ENCODE measurements at places on chromosomes 4 and X.

DNA sequence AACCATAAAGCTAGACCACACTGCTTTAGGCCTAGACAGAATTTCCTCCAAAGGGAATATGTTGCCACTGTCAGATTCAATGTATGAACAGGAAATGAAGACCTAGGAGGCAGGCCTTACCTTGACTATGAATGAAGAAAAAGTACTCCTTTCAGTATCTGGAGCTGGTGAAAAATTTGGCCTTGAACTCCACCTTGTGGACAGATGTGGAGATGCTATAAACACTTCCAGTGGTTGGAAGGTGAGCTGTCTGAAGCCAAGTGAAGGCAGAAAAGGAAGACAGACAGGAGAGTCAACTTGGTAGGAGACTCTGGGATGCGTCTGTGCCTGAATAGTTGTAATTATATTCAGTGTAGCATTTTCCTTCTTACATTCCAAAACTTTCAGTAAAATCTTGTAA is 17.2 kb downstream of the SPIN3 start:
- peak; percentile 8 for DNase-seq

- DNase-seq = no peak
Measured at GRCh38 chr4:173094739-173095421, 73.7 kb upstream of the GALNT7 start.

DNA sequence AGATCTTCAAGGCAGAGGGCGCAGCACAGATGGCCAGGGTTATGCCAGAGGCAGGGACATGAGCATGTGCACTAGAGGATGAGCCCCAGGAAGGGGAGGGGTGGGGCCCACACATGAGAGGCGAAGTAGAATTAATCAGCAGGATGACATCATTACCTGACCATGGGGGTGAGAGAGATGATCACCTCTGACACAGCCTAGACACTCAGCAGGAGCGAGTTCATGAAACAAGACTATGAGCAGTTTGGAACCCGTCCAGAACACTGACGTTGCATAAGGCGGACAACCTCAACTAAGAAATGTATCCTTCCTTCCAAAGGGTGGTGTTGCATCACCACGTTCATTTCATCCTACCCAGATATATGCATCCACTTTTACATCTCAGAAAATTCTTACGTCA is 446.7 kb upstream of the TENM3 start:
- DNase-seq = no peak

- no peak for DNase-seq
Measured at GRCh38 chrX:110915570-110915969, 120.0 kb upstream of the CHRDL1 start.

DNA sequence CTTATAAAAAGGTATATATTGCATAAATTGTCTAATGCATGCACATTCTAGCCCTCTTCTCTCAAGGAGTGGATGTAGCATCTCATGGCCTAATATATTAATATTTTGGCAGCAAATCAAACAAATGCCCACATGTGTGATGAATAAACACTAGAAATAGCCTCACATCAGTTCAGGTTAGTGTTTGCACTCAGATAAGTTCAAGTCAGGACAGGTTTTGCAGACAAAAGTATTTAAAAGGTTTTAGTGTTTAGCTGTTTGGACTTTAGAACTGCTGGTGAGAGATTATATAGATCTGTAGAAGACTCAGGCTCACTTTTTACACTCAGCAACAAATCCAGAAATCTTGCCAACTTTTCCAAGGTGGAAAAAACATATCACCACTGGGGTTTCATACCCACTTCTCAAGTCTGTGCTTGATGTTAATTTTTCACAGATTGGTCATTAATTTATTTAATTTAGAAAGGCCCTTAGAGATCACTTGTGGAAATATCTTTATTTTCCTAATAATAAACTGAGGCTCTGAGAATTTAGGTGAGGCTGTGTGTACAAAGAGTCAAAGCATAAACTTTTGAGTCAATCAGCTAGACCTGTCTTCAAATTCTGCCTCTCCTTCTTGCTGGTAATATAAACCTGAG is 362.6 kb downstream of the GASK1B start:
- no peak for DNase-seq

- no peak for DNase-seq
Measured at GRCh38 chr4:19455196-19455595, 796.5 kb upstream of the SLIT2 start.

DNA sequence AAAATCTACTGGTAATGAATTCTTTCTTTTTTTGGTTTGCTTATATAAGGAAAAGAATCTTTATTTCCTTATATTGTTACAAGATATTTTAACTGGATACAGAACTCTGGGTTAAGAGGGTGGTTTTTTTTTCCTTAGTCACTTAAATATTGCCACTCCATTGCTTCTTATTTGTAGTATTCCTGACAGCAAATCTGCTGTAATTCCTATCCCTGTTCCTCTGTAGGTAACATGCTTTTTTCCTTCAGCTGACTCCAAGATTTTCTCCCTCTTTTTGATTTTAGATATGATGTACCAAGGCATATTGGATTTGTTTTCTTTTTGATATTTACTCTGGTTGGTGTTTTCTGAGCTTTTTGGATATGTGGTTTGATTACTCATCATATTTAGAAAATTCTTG is 278.6 kb downstream of the EVC2 start:
- no peak for DNase-seq

- no peak for DNase-seq
Measured at GRCh38 chr4:52995360-52996030, 133.4 kb downstream of the RASL11B start.

DNA sequence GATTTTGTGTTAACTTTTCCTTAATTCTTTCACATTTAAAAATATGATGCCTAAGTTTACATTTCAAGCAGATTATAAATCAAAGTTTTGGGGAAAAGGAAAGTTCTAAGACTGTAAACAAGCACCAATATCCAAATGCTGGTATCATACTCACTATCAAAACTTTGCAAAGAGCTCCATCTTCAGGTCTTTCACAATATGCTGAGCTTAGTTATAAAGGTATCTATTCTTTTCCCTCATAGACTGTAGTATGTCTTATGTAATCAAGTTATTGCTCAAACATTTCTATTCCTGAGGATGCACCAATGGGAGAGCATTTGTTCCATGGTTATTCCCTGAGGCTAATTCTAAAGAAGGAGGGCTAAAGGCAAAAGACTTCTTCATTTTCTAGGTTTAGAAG is 207.9 kb upstream of the FAM241A start:
- peak; percentile 45 for DNase-seq

DNA sequence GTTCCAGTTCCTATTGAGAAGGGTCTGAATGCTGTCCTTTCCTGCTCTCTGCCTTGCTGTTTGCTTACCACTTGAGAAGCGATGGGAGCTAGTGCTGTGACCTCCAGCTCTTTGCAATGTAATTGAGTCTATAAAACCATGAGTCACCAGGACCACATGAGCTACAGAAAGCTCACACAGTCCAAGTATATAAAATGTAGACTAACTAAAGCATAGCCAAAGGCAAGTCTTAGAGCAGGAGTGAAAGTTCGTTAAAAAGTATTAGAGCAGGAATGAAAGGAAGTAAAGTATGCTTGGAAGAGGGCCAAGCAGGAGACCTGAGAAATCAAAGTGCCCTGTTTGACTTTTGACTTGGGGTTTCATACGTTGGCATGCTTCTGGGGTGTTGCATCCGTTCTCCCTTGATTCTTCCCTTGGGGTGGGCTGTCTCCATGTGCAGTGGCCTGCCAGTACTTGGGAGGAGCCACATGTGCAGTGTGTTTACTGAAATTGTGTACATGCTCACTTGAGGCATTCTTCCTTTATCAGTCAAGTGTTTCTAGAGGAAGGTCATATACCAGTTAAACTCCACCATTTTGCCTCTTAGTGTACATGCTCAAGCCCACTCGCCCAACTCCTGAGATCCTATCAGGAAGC is 71.3 kb upstream of the KIT start:
- DNase-seq = no peak

GRCh38 chr4:37865450-37865849 is 25.4 kb upstream of the TBC1D1 start:
- no peak for DNase-seq

- DNase-seq = no peak
Measured at GRCh38 chrX:130654409-130654950, 248.5 kb downstream of the ENOX2 start.

GRCh38 chrX:70826715-70827114 is 81.8 kb downstream of the TEX11 start:
- DNase-seq = no peak

GRCh38 chr4:165199286-165199685 is 8.1 kb upstream of the KLHL2 start:
- no peak for DNase-seq
